ENCODE measurements at places on chromosomes 16 and 17.
A peak's percentile ranks its signal among the peaks of the same experiment; 100 is the strongest.

DNA sequence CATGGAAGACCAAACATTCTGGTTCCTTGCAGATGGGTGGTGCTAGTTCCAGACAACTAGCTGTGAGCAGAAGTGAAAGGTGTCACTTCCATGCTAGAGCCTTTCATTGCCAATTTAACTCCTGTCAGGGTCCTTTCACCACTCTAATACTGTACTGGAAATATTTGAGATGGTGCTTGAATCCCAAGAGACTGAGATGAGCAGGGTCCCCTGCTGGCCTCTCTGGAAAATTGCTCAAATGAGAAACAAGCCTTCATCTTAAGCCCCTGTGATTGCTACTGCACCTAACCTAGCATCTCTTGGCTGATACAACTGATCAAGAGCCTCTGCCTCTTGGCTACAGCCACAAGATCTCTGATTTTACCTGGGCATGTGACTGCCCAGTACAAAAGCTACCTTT, 7.4 kb upstream of the VAC14 start:
- DNase-seq, result no peak

DNA sequence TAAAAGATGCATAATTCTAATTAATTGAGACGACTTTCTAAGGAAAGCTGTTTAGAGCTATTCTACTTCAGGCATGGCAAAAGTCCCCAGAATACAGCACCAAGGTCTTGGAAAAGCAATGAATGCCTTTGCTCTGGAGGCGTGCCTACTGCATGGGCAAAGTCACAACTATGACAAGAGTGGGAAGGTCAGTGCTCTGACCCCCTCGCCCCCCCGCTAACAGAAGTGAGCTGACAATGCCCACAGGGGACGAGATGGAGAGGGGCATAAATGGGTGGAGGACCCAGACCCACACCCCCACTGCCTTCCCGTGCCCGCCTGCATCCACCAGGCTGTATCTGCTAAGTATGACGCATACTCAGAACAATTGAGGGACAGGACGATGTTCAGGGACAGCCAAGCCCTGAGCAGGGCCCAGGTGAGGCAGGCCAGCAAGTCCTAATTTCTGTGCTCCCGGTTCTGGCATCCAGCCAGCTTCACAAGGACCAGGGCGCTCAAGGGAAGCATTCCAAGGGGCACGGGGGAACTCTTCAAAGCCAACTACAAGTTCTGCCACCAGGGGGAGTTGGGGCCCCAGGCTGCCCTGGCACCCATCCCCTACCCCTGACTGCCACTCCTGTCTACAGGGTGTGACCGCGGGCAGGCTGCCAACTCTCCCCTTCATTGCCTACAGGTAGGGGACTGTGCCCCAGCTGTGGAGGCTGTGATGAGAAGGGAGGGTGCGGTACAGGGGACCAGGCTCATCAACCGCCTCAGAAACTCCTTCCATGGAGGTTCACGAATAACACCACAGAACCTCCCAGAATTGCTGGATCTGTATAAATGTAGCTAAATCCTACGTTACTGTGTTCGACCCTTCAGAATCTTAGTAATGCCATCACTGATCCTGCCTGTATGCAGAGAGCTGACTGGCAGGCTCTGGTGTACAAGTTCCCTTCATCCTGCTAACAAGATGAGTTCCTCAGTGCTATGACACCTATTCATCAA, 20.8 kb downstream of the NPRL3 start:
- peak; percentile 61 for DNase-seq

DNA sequence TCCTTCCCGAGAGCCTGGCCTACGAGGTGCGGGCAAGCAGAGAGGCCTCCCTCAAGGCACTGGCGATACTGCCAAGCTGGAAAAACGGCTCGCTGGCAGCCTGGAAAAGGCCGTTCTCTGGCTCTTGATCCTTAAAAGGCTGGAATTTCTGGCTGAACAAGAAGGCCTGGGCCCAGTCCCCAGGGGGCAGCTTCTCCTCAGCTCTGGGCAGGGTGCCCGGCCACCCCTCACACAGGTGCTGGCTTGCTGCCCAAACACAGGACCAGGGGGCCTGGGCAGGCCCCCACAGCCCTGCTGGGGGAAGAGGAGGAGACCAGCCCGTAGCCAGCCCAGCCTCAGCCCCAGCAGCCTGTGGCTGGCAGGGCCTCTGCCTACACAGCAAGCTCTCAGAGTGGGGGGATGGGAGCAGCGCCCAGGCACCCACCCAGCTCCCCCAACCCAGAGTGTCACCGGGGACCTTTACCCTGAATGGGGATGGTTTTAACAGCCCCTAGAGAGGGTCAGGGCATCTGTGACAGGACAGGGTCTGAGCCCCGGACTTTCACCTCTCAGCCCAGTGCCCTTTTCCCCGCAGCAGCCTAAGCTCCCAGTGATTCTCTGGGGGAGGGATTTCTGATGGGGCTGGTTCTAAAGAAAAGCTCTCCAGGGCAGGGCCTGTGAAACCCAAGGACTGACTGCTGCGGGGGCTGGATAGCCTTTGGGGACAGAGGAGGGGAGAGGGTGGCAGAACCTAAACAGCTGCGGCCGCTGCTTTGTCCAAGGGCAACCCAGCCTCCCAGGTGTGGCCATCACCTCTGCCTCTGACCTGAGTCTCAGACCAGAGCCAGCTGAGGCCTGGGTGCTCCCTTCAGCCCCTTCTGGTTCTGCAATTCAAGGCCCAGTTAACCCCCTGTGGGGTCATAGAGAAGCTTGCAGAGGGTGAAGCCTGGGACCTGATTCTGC, 38.6 kb upstream of the TOB1 start:
- peak; percentile 72 for DNase-seq

GRCh38 chr17:59832883-59833379, 59.8 kb downstream of the TUBD1 start:
- no peak for DNase-seq

DNA sequence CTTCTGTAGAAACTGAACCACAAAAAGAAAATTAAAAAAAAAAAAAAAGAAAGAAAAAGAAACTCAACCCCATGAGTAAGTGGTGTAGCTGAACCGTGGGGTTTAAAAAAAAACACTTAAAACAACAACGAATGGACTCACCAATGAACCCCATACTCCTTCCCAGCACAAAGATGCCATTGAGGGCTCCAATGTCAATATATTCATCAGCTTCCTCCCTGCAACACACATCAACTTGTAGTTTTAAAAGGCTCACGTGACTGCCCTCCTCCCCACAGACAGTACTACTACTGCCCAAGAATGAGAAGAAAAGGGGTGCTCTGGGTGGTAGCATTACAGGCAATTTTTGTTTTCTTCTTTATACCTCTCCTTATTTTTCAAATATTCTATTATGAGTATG, 3.3 kb upstream of the KLHL11 start:
- DNase-seq, result no peak

DNA sequence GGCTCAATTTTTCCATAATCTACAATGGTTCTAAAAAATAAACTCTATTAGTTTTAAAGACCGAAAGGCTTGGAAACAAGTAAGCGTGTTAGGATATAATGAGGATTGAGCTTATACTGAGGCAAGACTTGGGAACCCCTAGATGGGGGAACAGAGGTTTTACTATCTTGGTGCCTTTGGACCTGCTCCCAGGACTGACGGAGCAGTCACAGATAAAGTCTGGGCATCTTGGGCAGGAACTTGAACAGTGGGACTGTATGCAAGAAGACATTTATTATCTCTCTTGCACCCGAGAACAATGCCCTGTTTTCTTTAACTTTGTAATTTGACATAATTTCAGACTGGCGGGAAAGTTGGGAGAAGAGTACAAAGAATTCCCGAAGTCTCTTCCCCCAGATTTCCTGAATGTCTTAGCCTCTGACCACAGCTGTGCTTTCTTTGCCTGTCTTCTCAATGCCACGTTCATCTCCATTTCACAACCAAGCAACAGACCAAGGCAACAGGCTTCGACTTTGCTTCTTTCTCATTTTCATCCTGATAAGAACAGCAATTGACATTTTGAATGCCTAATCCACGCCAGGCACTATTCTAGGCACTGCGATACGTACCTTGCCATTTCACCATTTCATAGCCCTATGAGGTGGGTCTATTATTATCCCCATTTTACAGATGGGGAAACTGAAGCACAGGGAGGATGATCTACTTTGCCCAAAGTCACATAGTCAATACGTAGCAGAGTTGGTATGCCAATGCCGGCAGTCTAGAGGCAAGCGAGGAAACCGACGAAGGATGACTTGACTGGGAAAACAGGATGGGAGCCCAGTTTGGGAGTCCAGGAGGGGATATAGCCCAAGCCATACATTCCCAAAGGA, 3.0 kb upstream of the IL4R start:
- no peak for DNase-seq

DNA sequence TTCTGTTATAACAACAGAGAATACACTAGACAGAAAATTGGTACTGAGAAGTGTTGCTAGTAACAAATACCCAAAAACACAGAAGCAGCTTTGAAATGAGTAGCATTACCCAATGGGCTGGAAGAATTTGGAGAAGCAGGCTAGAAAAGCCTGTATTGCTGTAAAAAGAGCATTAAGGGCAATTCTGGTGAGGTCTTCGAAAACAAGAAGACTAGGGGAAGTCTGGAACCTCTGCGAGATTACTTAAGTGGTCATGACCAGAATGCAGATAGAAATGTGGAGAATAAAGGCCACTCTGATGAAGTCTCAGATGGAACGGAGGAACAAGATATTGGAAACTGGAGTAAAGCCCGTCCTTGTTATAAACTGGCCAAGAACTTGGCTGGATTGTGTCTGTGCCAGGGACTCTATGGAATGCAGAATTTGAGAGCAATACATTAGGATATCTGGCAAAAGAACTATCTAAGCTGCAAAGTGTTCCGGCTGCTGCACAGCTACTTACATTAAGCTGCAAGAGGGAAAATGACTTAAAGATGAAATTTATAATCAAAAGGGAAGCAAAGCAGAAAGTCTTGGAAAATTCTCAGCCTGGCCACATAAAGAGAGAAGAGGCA, 44.9 kb upstream of the PEMT start:
- no peak for DNase-seq

- no peak for DNase-seq
Observed at GRCh38 chr16:86566966-86567700, 504 bp downstream of the FOXC2 start.

- DNase-seq, result no peak
Observed at GRCh38 chr17:55246583-55246982, 18.2 kb upstream of the HLF start.

DNA sequence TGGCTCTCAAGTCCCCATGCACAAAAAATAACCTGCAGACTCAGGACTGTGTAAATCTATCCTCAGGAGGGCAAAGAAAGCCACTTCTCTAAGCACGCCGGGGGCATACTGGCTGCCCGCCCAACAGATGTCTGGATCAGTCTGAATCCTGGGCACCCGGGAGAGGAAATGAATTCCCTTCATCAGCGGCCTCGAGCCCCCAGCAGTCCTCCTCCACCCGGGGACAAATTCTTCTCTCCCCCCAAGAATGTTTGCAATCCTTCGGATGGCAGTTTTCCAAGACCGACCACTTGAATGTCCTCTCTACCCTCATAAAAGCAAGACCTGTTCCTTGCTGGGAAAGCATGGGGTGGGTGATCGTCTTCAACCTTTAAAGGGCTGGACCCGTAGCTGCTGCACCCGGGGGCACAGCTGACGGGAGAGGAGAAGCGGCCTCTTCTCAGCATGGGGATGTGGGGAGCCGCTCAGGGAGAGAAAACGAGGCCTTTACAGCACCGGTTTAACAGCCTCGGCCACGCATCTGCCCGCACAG, 9.4 kb upstream of the MAP2K3 start:
- peak; percentile 29 for DNase-seq

DNA sequence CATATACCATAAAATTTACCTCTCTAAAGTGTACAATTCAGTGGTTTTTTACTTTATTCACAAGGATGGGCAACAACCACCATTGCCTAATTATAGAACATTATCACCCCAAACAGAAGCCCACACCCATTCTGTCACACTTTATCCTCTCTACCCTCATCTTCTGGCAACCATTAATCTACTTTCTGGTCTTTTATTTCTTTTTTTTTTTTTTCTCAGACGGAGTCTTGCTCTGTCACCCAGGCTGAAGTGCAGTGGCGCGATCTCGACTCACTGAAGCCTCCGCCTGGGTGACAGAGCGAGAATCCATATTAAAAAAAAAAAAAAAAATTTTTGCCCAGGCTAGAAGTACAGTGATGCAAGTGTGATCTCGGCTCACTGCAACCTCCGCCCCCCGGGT, 90.7 kb upstream of the CLEC18B start:
- no peak for DNase-seq

DNA sequence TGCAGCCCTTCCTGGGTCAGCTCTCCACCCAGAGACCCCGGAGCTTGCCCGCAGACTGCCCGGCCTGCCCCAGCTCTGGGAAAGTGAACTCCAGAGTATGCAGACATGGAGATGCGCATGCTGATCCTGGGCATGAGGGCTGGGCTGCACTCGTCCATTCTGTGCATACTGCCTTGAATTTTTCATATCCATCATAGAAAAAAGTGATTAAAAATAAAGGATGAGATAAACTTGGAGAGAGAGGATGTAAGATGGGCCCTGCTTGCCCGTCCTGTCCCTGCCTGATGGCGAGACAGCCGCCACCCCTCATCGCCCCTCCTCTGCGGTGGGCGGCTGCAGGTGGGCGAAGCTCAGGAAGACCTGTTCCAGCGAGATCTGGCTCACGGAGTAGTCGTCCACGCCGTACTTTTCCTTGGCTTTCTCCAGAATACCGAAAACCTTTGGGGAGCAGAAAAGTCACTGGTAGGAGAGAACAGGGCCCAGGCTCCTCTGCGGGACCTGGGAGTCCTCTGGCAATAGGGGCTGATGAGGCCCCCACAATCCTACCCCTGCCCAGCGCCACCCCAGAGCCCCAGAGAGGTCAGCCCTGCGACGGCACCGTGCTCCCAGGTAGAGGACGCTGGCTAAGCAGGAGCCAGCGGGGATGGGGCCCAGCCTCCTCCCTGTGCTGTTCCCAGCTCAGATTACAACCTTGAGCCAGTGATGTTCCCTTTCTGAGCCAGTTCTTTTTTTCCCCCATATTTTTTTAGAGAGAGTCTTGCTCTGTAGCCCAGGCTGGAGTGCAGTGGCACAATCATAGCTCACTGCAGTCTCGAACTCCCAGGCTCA, 8.7 kb upstream of the RNPS1 start:
- no peak for DNase-seq

DNA sequence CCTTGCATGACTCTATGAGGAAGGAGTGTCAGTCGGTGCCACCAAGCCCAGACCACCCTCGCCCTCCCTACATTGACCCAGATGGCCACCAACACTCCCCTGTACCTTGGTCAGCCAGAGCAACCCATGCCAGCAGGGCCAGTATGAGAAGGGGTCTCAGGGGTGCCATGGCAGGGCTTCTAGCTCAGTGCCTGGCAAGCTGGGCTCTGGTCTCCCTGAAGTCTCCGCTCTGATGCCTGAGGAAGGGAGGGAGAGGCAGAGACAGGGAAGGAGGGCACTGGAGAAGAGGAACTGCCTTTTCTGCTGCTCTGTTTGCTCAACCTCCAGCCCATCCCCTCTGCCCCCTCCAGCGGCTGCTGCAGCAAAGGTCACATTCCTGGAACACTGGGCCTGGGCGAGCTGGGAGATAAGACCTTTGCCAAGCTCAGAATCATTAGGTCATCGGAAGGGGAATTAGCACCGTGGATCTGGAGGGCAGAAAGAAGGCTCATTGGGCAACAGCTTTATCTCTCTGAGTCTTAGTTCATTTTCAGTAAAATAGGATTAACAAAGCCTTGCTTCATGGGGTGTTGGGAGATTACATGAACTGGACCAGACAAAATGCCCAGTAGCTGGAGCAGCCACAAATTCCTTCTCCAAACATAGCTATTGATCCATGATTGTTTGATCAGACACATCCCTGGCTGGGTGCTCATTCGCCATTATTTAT, at the start of gene VTN:
Gene VTN, minus strand, starts transcription at position 273 of the 709 bp plus-strand sequence. Its CDS starts 104 bp downstream, at position 169.
- DNase-seq, result no peak

GRCh38 chr17:67422897-67423296, 45.8 kb downstream of the PITPNC1 start:
- no peak for DNase-seq

- no peak for DNase-seq
Observed at GRCh38 chr16:78446992-78447563, 347.6 kb downstream of the WWOX start.
